ENCODE measurements at places on chromosomes 6 and 20.

DNA sequence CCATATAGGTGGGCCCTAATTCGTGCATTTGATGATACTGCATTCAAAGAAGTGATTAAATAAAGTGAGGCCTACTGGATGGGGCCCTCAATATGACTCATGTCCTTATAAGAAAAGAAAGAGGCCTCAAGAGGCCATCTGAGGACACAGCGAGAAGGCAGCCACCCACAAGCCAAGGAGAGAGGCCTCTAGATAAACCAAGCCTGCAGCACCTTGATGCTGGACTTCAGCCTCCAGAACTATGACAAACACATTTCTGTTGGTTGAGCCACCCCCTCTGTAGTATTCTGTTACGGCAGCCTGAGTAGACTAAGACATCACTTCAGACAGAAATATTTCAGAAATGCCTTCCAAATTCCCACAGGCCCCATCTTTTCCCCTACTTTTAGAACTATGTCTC, 82.5 kb upstream of the PLEKHG1 start:
- no peak for DNase-seq

DNA sequence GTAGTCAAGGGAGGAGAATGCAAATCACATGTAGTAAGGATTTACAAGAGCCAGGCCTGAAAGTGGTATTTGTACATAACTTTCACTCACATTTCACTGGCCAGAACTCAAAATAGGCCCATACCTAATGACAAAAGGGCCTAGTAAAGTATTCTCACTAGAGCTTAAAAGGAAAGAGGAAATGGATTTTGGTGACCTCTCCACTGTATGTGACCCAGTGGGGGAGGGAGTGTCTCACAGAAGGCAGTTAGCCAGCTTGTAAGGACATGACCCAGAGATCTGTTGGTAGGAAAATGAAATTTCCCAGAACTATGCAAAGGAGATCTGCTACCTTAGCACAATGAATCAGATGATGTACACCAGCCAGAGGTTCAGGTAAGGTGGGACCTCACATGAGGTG, 124.4 kb downstream of the PTPRT start:
- DNase-seq = no peak

GRCh38 chr20:51095633-51096521, 73.0 kb upstream of the KCNG1 start:
- no peak for DNase-seq

GRCh38 chr6:106910999-106911949, 63.3 kb downstream of the CD24 start:
- no peak for DNase-seq

DNA sequence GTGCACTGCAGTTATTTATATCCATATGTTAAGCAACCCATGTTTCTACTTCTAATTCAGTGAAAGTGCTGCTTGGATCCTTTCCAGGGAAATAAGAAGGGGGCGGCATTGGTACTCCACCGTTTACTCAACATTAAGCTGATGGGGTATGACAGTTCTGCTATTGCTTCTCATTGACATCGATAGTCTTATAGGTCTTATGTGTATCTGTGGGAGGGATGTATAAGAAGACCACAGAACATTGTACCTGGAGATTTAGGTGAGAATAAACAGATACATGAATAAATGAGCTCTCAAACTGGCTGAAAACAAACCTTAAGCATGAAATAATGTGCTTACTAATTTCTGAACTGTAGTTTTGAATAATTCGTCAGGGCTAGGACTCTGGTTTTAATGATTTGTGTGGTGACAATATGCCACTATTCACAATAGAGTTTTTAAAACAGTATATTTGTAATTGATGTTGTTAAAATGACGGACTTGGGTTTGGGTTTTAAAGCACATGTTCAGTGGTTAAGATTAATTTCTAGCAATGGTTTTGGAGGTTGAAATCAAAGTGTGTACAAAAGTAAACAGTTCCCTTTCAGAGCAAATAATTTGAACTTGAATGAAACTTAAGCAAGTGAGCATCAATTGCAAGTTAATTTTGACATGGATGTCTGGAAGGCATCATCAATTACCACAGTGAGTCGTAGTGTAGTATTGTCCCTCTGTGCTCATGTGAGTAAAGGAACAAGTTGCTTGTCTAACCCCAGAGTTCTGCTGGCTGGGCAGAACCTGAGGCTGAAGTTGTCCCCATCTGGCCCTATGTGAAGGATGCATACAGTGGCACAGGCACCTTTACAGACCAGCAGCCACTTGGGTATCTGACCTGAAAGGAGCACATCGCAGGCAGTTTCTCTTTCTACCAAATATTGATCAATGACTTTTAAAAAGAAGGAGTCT, 84.7 kb upstream of the SUPT3H start:
- DNase-seq = no peak

DNA sequence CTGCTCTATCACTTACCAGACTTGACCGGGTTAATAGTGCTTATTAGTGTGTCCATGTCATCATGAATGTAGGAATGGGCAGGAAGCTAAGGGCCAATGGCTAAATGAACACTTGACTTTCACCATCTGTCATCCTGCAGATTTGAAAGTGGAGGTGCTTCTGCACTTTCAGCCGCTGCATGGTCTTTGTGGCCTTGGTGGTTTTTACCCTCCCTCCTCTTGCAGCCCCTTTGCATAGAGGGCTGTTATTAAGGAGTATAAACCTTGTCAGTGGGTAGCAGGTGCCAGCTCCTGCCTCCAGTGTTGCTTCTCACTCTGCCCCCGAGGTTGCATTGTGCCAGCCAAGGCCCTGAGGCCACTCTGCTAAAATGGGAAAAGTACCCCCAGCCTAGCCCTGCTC, 122.2 kb upstream of the TNFAIP3 start:
- DNase-seq = no peak

GRCh38 chr6:119138906-119139541, 60.6 kb upstream of the FAM184A start:
- DNase-seq = no peak

- no peak for DNase-seq
Measured at GRCh38 chr6:24490948-24491347, 1.6 kb upstream of the GPLD1 start.

GRCh38 chr6:102679865-102680264, 1286.4 kb downstream of the GRIK2 start:
- DNase-seq = no peak

- no peak for DNase-seq
Measured at GRCh38 chr6:106520711-106521401, 108.4 kb downstream of the RTN4IP1 start.

- DNase-seq = no peak
Measured at GRCh38 chr6:75563032-75563431, 38.6 kb upstream of the SENP6 start.

DNA sequence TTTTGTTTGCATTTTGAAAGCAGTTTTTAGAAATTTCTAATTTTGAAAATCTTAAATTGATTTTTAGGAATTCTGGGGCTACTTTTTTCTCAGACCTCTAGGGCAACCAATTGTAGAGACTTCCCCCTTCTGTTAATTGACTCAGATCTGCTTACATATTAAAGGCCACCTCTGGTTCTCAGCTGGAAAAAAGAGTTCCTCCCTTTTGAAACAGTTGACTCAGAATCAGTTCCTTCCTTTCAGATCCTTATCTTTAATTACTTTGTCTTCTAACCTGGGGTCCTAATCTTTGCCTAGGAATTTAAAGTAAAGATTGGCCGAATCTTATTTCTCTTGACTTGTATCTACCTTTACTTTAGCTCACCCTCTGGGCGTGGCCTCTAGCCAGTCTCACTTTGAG, 146.8 kb downstream of the LAMA2 start:
- no peak for DNase-seq

DNA sequence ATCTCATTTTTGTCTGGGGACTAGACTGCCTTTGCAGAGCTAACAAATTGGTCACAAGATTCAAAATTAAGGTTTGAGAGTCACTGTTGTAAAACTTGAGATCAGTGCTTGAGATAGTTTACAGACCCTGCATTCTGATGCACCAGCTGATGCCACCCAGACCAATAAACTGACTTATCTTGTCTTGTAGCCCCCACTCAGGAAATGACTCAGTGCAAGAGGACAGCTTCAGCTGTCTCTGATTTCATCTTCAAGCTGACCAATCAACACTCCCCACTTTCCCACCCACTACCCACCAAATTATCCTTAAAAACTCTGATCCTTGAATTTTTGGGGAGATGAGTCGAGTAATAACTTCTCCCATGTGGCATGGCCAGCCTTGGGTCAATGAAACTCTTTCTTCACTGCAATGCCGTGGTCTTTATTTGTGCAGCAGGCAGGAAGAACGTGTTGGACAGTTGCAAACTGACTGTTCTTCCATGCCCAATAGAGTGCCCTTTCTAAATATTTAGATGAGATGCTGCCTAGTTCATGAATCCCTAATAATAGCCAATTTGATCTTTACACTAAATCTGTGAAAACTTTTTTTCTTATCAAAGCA, 48.3 kb upstream of the PROKR2 start:
- no peak for DNase-seq

DNA sequence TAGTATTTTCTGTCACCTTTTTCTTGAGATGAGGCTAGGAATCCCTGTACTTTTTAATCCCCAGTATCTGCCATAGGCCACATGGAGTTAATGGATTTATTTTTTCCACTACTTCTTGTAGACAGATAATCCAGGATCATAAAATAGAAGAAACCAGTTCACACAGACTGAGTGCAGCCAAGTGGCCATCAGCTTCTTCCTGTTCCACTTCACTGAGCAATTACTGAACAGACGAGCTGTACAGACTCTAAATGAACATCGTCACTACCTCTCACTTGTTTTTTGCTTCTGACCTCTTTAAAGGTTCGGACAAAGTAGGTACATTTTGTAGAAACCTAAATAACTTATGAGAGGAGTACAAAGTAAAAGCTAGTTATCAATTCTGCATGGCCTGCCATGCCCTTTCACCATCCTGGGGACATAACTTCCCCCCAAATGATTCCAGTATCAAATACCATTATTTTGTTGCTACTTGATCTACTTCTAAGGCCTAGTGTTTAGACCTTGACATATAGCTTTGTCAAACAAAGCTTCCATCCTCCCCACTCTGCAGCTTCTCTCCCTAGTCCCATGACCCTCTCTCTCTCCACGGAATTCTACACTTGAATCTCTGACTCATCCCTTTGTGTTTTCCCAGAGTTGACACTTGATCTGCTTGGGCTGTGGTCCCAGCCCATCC, 34.4 kb upstream of the ARHGAP18 start:
- no peak for DNase-seq

Data from SK-N-MC (cell line).